Calu3 (cell line): ENCODE measurements at places on chromosomes 1 and 21. TPM values are rescaled to one million over a fixed set of nuclear protein-coding genes. Genes with fewer than 3 reads are reported as not detected.
A peak's percentile ranks its signal among the peaks of the same experiment; 100 is the strongest.

DNA sequence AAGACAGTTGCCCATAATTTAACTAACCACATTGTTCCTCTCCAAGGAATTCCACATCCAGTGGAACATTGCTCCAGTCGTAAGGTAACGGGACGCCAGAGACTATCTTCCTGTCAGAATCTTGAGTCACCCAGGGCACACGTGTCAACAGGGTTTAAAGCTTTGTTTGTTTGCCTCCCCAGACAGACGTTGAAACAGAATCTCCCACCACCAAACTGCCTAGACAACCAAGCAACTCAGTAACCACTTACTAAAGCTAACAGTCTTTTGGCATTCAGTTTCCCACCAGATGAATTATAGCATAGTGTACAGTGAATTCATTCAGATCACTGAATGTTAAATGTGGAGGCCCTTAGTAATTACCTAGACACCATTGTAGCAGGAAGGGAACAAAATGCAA, 439.5 kb downstream of the PLPP3 start:
- no peak for DNase-seq

DNA sequence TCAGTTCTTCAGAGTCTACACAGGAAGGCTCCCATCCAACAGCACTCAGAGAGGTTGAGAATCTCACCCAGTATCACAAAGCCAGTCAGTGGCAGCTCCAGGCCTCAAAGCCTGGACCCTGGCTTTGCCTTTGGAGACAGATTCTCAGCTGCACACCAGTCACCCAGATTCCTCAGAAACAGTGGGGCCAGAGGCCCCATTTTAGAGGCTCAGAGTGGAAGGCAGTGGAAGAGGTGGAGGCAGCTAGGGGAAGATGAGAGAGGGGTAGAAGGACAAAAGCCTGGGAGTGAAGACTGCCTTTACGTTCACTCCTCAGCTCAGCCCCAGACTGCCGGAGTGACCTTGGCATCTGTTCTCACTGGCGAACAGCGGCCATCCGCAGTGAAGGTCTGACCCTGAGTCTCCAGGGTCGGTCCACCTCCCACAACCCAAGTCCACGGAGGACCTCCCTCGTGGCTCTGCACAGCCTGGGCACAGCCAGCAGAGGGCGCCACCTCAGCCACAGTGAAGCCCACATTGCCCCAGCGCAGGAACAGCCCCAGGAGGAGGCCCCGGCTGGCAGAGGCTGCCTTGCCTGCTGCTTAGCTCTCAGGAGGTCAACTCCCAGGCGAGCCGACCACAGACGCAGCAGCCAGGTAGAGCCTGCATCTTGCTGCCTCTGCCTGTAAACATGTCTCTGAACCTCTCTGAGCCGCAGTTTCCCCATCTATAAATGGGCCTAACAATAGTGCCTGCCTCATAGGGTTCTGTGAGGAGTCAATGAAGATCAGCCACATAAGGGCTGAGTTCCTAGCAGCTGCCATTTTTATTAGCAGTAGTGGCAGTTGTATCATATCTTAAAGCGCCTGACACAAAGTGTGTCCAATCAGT, 5.9 kb upstream of the FNDC5 start:
- DNase-seq: peak; percentile 73

GRCh38 chr1:58964880-58965279, 181.0 kb upstream of the JUN start:
- no peak for DNase-seq

FMOD gene
- total RNA-seq: not detected in 2 replicates

- peak; percentile 51 for DNase-seq
Measured at GRCh38 chr1:161738627-161739287, 10.8 kb upstream of the DUSP12 start.

GRCh38 chr1:230587061-230587460, 55.2 kb upstream of the COG2 start:
- DNase-seq: no peak

- DNase-seq: peak; percentile 67
Measured at GRCh38 chr1:78145105-78145580, 99.4 kb downstream of the GIPC2 start.

HOOK1 gene
- total RNA-seq: 45.7 and 50.4 TPM in 2 replicates

DNA sequence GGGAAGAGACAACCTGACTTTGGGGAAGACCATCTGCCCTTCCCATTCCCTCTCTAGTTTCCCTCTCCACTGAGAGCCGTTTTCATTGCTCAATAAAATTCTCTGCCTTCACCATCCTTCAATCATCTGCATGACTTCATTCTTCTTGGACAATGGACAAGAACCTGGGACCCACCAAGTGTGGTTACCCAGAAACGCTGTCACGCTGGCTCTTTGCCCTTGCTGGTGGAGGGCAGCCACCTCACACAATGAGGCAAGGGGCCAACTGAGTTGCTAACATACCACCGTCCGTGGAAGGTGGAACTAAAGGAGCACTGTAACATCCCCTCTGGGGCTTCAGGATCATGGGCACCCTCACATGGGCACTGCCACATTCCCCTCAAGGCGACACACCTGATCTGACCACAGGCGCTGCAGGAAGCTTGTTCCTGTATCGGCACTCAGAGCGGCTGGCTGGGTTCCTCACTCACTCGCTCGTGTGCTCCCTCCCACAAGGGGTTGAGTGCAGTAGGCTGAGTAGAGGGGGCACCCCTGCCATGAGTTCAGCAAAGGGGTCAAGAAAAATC, 652.4 kb downstream of the PLPP3 start:
- DNase-seq: no peak

GRCh38 chr1:185305419-185305818, 11.6 kb downstream of the IVNS1ABP start:
- DNase-seq: no peak

DNA sequence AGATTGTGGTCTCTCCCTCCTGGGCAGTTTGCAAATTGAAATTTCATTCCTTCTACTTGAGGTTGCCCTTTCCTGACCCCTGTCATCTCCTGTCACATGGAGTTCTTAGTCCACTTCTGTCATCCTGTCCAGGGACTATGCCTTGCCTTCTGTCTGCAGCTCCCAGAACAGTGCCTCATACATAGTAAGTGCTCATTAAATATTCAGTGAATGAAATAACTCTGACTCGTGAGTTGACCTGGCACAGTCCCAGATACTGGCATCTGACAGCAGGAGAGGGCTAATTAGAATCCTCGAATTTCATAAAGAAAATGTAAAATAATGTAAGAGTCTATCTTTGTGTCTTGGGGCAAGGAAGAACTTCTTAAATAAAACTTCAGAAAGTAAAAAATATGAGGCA, 50.8 kb downstream of the CNIH3 start:
- DNase-seq: no peak

HMCN1 gene
- 0.02 and 0.05 TPM in 2 replicates for total RNA-seq

DMRTA2 gene
- 0.19 and 0.37 TPM in 2 replicates for total RNA-seq

- no peak for DNase-seq
Measured at GRCh38 chr1:172083191-172083590, 241.9 kb downstream of the DNM3 start.

GRCh38 chr1:33849211-33849610, 14.7 kb upstream of the HMGB4 start:
- no peak for DNase-seq

GRCh38 chr1:41927118-41927517, 8.4 kb upstream of the HIVEP3 start:
- DNase-seq: no peak

- DNase-seq: no peak
Measured at GRCh38 chr1:184956999-184957700, 17.2 kb downstream of the NIBAN1 start.

GRCh38 chr1:184664042-184664660, 90.5 kb downstream of the EDEM3 start:
- DNase-seq: peak; percentile 85

DNA sequence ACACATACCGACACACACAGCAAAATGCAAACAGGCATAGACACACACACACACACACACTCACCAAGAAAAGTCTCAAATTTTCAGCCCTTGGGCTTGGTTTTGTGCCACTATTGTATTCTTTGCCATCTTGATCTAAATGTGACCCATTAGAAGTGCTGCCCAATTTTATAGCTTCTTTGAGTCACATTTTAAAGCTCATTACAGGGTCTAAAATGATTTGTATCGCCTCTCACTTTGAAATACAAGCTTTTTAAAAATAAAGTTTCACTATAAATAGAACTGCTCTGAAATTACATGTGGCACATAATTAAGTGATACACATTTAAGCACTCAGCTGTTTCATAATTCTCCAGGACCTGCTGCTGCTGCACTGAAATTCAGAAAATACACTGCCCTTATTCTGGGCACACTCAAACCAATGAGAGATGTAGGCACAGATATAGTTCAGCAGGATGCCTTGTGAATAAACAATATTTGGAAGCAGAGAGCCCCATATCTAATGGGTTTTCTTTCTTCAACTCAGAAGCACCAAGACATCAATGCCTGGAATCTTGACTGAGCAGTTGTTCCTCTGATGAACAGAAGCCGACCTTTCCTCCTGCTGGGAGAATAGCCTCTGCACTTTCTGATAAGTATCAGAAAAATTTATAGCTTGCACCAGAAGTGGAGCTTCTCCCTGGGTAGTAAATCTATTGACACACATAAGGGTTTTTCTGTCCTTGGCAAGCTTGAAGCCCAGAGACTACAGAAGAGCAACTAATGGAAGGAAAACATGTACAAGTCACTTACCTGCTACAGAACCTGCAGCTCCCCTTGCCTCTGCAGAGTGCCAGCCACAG, 37.0 kb upstream of the PLPPR4 start:
- no peak for DNase-seq

GRCh38 chr1:3762151-3762872, 10.1 kb downstream of the CCDC27 start:
- DNase-seq: no peak

DNA sequence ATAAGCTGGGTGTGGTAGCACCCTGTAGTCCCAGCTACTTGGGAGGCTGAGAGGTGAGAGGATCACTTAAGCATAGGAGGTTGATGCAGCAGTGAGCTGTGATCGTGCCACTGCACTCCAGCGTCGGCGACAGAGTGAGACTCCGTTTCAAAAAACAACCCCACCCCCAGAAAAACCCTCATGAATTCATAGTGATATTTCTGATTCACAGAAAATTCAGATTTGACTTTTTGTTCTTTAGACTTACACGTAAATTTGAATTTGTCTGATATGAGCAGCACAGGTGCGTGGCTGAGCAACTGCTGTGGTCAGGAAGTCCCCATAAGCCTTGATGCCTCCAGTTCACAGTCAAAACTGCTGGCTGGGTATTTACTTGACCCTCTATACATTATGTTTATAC, 10.0 kb upstream of the MORC3 start:
- no peak for DNase-seq

NFIA gene
- total RNA-seq: 28.3 and 38.6 TPM in 2 replicates

PTGS2 gene
- 64.2 and 78.2 TPM in 2 replicates for total RNA-seq

DNA sequence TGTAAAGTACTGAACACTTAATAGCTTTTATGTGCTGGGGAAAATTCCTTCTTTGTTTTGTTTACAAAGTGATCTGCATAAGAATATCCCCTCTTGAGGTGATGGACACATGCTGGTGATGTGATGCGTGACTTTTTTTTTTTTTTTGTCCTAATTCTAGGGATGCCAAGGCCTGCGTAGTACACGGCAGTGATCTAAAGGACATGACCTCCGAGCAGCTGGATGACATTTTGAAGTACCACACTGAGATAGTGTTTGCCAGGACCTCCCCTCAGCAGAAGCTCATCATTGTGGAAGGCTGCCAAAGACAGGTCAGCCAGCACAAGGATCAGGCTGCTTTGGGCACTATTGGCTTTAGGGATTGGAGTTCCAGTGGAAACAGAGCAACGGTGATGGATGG, 24.7 kb downstream of the ATP1A1 start:
- no peak for DNase-seq

- no peak for DNase-seq
Measured at GRCh38 chr1:204705888-204706837, 20.6 kb upstream of the LRRN2 start.

DNA sequence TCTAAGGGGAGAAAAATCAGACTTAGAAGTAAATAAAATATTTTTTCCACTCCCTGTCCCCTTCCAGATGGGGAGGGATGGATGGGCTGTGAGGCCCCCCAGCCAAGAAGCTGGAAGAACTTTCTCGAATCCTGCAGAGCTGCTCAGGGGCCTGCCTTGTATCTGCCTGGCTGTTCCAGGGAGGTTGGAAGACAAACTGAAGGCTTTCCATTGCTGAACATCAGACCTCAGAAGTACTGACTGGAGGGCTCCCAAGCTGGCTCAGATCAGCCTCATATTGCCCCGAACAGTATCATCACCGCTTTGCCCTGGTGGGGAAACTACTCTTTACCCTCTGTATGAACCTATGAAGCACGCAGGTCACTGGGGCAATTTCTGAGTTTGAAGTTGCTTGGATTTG, 12.4 kb upstream of the F3 start:
- no peak for DNase-seq

APOBEC4 gene
- total RNA-seq: not detected in 2 replicates

DNA sequence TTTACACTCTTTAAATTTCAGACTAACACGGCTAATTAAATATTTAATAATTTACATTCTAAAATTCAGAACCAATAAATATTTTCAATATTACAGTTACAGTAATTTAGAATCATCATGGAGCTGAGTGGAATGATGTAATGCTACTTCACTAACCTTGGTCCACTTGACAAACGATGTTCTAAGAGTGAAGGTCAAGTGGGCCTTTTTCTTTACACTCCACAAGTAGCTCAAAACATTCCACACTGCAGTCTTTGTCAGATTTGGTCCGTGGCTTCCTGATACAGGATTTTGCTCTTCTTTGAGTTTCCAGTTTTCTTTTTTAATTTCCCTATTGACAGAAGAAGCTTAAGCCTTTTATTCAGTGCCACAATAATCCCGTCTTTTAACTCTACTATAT, 164.6 kb upstream of the NRIP1 start:
- no peak for DNase-seq

ALPL gene
- 0.31 and 0.93 TPM in 2 replicates for total RNA-seq

MPL gene
- total RNA-seq: 0.52 and 0.73 TPM in 2 replicates

DNA sequence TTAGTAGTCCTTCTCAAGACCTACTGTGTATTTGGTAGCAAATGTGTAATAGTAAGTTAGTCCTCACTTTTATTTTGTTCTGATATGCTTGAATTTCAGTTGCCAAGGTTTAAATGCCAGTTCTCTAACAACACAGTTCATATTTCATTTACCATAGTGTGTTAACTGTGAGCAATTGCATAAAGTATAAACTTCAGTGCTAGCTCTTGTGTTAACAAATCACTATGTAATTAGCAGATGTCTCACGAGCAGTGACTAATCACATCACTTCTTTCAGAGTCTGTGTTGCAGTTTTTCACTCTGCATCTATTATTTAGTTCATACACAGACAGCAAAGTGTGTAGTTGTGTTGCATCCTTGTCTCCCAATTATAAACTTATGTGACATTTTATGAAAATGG, 47.8 kb downstream of the ZMYM4 start:
- no peak for DNase-seq

GRCh38 chr1:7511381-7511780, 259.7 kb upstream of the VAMP3 start:
- no peak for DNase-seq

A3GALT2 gene
- 0.61 TPM in 1 of 2 replicates, not detected in the other for total RNA-seq

GRCh38 chr1:110780600-110781484, 92.1 kb upstream of the CD53 start:
- peak; percentile 54 for DNase-seq
